Hair follicle dermal papilla cell (primary cell): ENCODE measurements at places on chromosomes 16 and 17. TPM values are rescaled to one million over a fixed set of nuclear protein-coding genes. Genes with fewer than 3 reads are reported as not detected.

Gene CDH5
- under 0.01 TPM in 1 of 2 replicates, not detected in the other for total RNA-seq

Gene FA2H
- total RNA-seq: not detected in 2 replicates

Gene GRIN2C
- 0.12 and 0.16 TPM in 2 replicates for total RNA-seq

Gene ABCA6
- total RNA-seq: 27.1 and 28.6 TPM in 2 replicates

Gene FKBP10
- total RNA-seq: 336 and 351 TPM in 2 replicates

Gene MYH3
- total RNA-seq: 0.12 and 4.9 TPM in 2 replicates

Gene RAB40C
- 14.6 and 19.8 TPM in 2 replicates for total RNA-seq

Gene BAHCC1
- 16.3 and 25.5 TPM in 2 replicates for total RNA-seq

Gene NPIPA5
- total RNA-seq: 0.36 TPM in 1 of 2 replicates, not detected in the other

Gene LLGL2
- 0.24 and 0.32 TPM in 2 replicates for total RNA-seq

Gene CRISPLD2
- 160 and 200 TPM in 2 replicates for total RNA-seq

Gene GNGT2
- 0.36 and 0.81 TPM in 2 replicates for total RNA-seq

Gene CMTM4
- 29.4 and 37.0 TPM in 2 replicates for total RNA-seq

Gene CCL4L2
- not detected in 2 replicates for total RNA-seq

Gene SLC16A5
- 28.1 and 33.5 TPM in 2 replicates for total RNA-seq

Gene RAC3
- total RNA-seq: 5.0 and 5.5 TPM in 2 replicates

Gene ZG16
- total RNA-seq: not detected in 2 replicates

Gene HP
- total RNA-seq: not detected in 2 replicates

Gene ITGAL
- not detected in 2 replicates for total RNA-seq

Gene CHST4
- not detected in 2 replicates for total RNA-seq

Gene KRT39
- total RNA-seq: not detected in 2 replicates

Gene SALL1
- total RNA-seq: 0.36 and 0.81 TPM in 2 replicates

Gene MEOX1
- 0.65 TPM in 1 of 2 replicates, not detected in the other for total RNA-seq

Gene ABCC3
- total RNA-seq: 20.9 and 24.8 TPM in 2 replicates

Gene ABCA3
- 0.36 and 1.9 TPM in 2 replicates for total RNA-seq

Gene SDR42E1
- total RNA-seq: 1.9 and 2.1 TPM in 2 replicates

Gene OR1A1
- total RNA-seq: not detected in 2 replicates

Gene HBZ
- total RNA-seq: not detected in 2 replicates

Gene FN3K
- 1.8 and 2.4 TPM in 2 replicates for total RNA-seq
